ENCODE measurements at places on chromosomes 4 and X.

GRCh38 chrX:15906041-15906943 lies 51.7 kb upstream of the AP1S2 start:
- no peak for DNase-seq

GRCh38 chr4:25743971-25744370 lies 88.3 kb downstream of the SLC34A2 start:
- DNase-seq, result no peak

- DNase-seq, result no peak
Observed at GRCh38 chr4:85496933-85497332, 22.0 kb downstream of the ARHGAP24 start.

- no peak for DNase-seq
Observed at GRCh38 chrX:45900766-45901615, 644.2 kb downstream of the ZNF674 start.

GRCh38 chr4:47747846-47748494 lies 89.9 kb downstream of the CORIN start:
- no peak for DNase-seq
